ENCODE measurements at places on chromosomes 6 and 20.

GRCh38 chr6:21722510-21722909, 129.0 kb downstream of the SOX4 start:
- no peak for DNase-seq

- DNase-seq = no peak
Measured at GRCh38 chr20:13772529-13772928, 12.2 kb downstream of the ESF1 start.

GRCh38 chr6:90195094-90195829, 101.4 kb downstream of the BACH2 start:
- DNase-seq = no peak

- DNase-seq = no peak
Measured at GRCh38 chr20:57659517-57660180, 39.4 kb upstream of the ZBP1 start.

DNA sequence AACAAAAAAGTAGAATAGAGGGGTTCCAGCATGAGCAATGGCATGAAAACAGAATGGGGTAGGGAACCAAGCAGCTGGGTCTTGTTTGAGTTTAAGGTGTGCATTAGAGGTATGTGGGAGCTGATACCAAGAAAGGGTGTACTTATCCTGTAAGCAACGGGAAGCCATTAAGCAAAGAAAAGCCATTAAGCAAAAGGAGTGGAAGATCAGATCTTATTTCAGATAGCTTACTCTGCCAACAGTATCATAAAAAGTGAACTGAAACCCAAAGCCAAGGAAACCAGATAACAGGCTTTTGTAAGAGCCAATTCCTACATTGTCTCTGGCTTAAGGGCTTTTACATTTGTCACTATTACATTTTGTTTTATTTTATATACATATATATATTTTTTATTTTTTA, 21.3 kb upstream of the BEND6 start:
- DNase-seq = no peak

DNA sequence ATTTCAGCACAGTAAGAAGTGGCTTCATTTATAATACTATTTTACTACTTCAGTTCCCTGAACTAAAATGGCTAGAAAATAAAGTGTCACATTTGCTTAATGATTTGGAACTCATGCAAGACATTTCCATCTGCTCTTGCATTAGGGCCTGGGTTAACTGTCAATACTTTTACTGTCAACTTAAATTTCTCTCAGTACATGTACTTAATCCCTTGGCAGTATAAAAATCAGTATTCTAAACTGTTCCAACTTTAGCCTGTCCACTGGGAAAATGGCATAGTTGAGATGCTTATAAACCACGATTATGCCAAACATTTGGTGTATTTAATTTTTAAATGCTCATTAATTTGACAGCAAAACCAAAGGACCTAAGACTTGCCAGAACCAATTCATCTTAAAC, 154.5 kb downstream of the ASCC3 start:
- no peak for DNase-seq

- no peak for DNase-seq
Measured at GRCh38 chr20:12737900-12738299, 270.9 kb upstream of the SPTLC3 start.

DNA sequence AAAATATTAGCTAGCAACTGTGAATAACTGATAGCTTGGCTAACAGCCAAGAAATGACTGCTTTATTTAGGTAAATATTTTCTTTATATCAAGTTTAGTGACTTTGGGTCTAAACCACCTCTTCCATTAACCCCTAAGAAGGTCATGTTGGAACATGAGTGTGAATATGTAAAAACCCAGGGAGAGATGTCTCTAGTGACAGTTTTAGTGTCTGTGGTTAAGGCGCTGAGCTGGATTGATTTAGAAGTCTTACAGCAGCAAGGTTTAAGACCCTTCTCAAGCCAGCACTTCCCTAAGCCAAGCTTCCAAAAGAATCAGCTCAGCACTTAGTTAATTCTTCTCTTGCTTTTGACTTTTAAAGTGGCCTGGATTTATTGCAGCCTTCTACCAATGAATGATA, 11.4 kb upstream of the SIRT5 start:
- no peak for DNase-seq

DNA sequence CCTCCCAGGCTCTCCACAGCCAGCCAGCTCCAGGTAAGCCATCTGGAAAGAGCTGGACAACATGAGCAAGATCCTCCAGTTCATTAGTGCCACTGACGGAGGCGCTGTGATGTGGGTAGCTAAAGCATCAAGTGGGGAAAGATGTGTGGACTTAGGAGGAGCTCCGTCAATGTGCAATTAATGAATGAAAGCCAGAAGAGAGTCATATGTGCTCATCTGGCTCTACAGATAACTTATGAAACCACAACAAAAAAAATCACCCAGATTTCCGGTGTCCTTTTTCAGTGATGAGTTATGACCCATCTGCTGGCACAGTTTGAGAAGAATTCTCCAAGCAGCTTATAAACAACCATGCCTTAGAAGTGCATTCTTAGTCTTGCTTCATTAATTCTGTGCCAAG, 311.7 kb upstream of the PLCB4 start:
- no peak for DNase-seq

- DNase-seq = no peak
Measured at GRCh38 chr6:31557443-31558317, 10.3 kb downstream of the NFKBIL1 start.

DNA sequence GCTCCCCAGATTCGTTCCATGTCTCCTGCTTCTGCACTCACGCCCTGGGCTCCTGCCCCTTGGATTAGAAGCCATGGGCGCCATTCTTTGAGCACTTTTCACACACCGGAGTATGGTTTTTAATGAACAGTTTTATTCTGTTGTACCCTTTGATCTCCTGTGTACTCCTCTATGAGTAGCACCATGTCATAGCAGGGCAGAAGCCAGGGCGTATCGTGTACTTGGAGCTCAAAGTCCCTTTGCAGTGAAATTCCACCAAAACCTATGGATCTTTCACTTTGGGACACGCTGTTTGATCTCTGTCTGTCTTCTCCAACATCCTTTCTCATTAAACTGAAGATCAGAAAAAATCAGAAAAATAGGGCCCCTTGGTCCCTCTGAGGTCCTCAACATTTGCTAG, 275.3 kb downstream of the NRN1 start:
- DNase-seq = no peak

GRCh38 chr6:106729841-106730240, 100.5 kb downstream of the QRSL1 start:
- DNase-seq = no peak

GRCh38 chr20:20824924-20825584, 112.6 kb upstream of the RALGAPA2 start:
- DNase-seq = peak; percentile 44

DNA sequence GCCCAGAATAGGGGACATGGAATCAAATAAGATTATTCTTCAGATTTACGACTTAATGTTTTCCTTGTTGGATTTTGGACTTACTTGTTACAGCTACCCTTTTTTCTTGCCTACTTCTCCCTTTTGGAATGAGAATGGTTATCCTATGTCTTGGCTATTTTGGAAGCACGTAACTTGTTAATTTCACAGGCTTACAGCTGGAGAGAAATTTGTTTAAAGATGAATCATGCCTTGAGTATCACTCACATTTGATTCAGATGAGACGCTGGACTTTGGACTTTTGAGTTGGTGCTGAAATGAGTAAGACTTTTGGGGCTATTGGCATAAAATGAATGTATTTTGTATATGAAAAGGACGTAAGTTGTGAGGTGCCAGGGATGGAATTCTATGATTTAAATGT, 83.3 kb downstream of the SMPDL3A start:
- DNase-seq = no peak

GRCh38 chr6:4380881-4381281, 245.5 kb upstream of the ECI2 start:
- no peak for DNase-seq

GRCh38 chr6:91164105-91164504, 577.2 kb upstream of the MAP3K7 start:
- no peak for DNase-seq
